D341Med (cell line): ENCODE measurements at places on chromosomes 2 and 18.

DNA sequence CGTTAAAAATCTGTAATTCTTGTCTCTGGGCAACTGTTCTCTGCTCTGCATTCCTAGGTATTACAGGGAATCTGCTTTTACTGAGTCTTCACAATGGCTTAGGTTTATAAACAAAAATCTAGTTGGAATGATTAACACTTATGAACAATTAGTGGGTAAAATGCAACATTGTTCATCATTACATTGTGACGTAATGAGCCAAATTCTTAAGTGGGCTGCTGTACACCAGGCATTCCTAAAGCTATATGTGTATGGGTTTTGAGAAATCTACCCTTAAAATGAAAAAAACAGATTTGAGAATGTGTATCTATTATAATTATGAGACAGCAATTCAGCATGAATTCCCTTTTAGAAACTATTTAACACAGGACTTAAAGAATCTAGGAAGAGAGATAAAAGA is 41.5 kb upstream of the ERBB4 start:
- DNase-seq, result no peak

GRCh38 chr18:5146093-5146492 is 51.0 kb downstream of the AKAIN1 start:
- DNase-seq, result no peak

DNA sequence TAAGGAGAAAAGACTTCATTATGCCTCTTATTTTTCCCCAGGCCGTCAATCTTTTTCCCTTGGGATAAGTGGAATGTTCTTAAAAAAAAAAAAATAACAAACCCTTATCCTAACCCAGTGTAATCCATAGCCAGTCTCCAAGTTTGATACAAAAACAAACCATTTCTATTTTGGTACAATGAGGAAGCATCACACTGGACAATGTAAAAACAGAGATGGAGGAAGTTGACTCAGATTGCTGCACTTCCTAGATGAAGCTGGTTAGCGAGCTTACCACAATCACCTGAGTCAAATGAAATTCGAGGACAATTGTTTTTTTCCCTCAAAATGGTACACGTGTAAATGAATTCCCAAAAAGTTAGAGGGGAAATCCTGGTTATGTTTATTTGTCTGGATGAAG is 259.7 kb downstream of the TCF4 start:
- no peak for DNase-seq

DNA sequence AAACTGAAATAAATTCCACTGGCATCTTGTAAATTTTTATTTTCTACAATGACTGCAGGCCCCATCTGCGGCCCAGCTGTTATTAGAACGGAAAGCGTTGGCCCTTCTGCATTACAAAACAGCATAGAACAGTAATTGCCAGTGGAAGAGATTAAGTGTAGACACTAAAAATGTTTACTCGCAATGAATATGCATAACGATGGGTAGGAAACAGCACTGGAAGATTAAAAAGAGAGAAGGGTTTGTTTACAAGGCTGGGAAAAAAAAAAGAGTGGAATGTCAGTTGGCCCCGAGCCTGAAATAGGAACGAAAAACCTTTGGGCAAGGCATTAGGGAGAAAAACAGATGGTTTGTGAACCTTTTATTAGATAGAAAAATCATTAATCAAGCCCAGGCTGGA is 275.9 kb upstream of the TCF4 start:
- DNase-seq, result no peak

- DNase-seq, result no peak
Measured at GRCh38 chr18:34492652-34493051, 217.4 kb upstream of the DTNA start.

- no peak for DNase-seq
Measured at GRCh38 chr18:4203568-4204437, 251.3 kb downstream of the DLGAP1 start.

- DNase-seq, result no peak
Measured at GRCh38 chr2:49737606-49738005, 583.3 kb upstream of the FSHR start.

DNA sequence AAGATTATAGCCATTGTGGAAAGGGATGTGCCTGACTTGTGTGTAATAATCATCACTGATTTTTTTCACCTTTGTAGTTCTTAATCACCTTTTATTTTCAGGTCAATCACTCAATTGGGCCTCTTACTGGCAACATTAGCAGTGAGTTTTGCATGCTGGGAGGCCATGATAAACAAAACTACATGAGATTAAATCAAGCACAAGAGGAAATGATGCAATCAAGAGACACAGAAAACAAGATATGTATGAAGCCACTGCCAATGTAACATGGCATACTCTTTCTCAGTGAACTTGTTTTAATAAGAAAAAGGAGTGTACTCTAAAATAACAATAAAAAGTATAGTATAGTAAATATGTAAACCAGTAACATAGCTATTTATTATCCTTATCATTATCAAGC is 69.9 kb upstream of the FSIP2 start:
- DNase-seq, result no peak

DNA sequence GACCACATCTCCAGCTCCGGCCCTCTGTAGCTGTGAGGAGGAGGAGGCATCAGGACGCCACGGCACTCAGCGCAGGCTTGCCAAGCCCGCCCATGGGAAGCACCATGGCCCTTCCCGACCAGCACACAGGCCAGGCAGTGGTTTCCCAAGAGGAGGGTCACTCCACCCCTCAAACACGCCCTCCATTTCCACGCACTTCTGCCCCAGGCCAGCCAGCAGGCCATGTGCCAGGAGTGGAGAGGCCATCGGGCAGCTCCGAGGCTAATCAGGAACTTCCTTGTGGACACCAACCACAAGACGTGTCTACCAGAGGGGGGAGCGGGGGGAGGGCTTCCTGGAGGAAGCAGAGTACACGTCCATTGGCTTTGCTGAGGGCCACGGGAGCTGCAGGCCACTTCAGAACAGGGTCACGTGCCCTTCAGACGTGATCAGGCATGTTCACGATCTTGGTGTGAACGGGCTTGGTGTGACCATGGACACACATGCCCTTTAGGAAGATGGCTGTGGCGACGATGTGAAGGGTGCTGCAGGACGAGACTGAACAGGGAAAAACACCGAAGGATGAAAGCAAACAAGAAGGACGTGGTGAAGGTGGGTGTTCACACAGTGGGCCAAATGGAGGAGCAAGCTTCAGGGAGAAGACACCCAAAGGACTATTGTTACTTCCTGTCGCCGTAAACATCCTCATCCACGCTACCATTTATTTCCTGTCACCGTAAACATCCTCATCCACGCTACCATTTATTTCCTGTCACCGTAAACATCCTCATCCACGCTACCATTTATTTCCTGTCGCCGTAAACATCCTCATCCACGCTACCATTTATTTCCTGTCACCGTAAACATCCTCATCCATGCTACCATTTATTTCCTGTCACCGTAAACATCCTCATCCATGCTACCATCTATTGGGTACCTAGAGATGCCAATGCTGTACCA is 6.5 kb upstream of the MTERF4 start:
- no peak for DNase-seq

GRCh38 chr18:26262156-26262555 is 35.9 kb downstream of the TAF4B start:
- no peak for DNase-seq

GRCh38 chr2:181174611-181175580 is 194.5 kb downstream of the UBE2E3 start:
- DNase-seq, result no peak

DNA sequence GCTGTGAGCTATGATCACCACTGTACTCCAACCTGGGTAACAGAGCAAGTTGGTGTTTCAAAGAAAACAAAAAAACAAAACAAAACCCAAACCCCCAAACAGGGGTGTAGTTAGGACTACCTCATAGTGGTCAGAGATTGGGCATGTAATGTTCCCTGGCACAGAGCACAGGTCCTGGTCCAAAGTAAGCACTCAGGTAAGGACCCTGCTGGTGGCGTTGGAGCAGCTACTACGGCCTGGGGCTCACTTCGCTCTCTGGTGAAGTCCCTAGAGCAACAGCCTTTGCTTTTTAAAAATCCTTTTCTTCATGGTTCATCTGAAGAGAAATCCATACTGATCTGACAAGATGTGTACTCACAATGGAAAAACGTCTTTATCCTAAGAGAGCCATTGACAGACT is 130.4 kb downstream of the ZNF236 start:
- DNase-seq, result no peak

GRCh38 chr2:44570271-44570670 is 208.5 kb downstream of the CAMKMT start:
- DNase-seq, result no peak

DNA sequence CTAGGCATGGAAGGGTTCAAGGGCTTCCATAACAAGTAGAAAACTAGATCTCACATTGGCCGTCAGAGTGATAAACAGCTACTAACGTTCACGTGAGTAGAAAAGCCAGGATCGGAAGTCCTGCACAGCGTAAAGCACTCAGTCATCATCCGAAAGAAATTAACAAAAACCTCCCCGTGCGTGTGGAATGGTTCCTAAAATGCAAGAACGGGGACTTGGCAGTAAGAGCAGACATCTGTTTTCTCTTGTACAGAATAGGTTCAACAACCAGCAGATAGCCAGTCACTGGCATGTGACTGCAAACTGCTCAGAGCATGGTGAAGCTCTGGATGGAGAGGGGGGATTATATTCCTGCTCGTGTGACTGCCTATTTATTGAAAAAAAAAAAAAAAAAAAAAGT is 106.9 kb upstream of the ITGB6 start:
- no peak for DNase-seq

DNA sequence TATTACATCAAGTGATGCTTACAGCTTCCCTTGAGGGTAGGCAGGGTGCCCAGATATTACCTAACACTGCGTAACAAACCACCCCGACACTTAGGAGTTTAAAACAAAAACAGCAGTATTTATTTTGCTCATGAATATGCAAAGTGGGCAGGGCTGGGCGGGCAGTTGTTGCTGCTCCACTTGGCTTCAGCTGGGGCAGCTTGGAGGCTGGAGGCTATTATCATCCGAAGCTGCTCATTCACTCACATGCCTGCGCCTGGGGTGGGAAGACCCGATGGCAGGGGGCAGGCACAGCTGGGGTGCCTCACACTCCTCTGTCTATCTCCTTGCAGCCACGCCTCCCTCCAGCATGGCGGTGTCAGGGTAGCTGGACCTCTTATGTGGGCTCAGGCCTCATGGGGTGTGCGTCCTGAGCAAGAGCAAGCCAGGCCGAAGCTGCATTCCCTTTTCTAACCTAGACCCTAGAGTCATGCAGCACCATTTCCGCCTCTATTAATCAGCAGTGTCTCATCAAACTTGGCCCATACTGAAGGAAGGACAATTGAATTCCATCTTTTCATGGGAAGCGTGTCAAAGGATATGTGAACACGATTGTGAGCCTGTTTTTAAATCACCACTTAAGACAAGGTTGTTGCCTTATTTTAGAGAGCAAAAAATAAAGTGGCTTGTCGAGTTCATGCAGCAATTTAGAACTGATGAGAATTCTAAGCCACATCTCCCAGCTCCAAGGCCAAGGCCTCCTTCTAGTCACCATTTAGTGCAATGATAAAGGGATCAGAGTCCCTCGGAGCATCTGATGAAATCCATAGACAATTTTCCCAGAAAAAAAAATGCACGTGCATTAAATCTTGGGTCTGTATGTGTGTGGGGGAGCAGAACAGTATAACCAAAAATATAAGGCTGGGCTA is 54.9 kb downstream of the SDC1 start:
- DNase-seq, result no peak

DNA sequence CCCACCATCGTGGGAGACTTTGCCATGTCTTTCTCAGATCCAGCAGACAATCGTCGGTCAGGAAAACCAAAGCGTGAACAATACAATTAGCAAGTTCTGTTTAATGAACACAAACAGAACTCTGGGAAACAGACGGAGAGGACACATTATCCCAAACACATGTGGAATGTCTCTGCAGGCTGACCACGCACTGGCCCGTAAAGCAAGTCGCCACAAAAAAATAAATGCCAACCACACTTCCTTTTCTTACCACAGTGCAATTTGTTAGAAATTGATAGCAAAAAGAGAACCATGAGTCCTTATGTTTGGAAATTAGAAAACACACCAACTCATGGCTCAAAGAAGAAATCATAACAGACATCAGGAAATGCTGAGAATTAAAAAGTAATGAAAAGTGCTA is 210.9 kb downstream of the TWIST2 start:
- no peak for DNase-seq

DNA sequence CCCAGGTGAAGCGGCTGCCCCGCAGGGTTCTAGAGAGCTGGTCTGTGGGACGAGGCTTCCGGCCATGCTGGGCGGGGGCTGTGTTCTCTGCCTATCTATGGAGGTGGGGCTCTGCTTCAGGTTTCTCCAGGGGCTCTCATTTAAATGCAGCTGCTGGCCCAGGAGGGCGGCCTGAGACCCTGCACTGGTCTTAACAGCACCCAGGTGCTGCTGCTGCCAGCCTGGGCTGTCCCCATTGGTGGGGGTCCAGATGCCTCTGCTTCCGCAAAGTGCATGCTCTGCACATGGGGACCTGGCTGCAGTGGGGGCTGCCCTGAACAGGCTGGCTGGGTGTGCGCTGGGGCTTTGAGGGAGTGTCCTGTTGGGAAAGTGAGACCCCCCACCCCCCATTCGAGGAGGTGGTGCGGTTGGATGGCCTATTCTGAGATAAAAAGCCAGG is 29.7 kb upstream of the ALLC start:
- peak; percentile 23 for DNase-seq

DNA sequence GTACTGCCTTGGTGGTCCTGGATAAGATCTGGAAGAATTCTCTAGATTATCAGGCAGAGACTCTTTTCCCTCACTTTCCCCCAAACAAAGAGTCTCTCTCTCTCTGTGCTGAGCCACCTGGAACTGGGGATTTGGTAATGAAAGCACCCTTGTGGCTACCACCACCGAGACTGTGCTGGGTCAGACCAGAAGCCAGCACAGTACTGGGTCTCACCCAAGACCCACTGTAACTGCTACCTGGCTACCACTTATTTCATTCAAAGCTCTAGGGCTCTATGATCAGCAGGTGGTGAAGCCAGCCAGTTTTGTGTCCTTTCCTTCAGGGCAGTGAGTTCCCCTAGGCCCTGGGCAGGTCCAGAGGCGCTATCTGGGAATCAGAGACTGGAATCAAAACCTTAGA is 269.6 kb upstream of the CWC22 start:
- no peak for DNase-seq

DNA sequence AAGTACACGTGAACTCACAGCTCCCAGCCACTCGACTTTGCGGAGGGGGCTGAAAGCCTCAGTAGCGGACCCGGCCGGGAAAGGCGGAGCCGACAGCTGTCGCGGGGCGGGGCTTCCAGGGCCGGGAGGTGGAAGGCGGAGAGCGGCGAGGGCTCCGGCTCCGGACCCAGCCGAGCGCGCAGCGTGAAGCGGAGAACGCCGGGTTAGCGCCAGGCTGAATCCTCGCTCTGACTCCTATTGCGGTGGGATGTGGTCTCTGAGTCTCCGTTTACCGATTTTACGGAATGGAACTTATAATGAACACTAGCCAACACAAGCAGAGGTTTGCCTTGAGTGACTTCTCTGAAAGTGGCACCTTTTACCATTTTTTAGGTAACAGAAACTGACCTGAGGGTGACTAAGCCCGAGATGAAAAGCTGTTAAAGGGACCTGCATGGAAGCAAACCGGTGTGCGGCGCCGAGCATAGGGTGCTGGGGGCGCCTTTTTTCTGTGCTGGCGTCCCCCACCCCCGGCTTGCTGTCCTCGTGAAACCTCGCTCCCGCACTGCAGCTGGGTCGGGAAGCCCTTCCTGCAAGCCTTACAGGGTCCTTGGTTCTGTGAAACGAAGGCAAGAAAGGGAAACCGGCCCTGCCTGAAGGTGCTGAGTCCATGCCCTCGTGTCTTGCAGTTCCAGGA is 72.9 kb downstream of the EN1 start:
- DNase-seq, result peak; percentile 46
